ENCODE measurements at places on chromosomes 3 and 15. TPM values are rescaled to one million over a fixed set of nuclear protein-coding genes. Genes with fewer than 3 reads are reported as not detected.

NPAP1 gene
- total RNA-seq: not detected

ATP13A4 gene
- total RNA-seq: not detected

CSPG5 gene
- 0.08 TPM for total RNA-seq

PGBD4 gene
- total RNA-seq: 0.47 TPM

WDR49 gene
- not detected for total RNA-seq

All from hair follicular keratinocyte (primary cell).